ENCODE measurements at places on chromosomes 11 and 22. TPM values are rescaled to one million over a fixed set of nuclear protein-coding genes. Genes with fewer than 3 reads are reported as not detected.

FDX1 gene
- total RNA-seq = 5.9 TPM

APOA5 gene
- total RNA-seq = not detected

TMEM121B gene
- total RNA-seq = 0.25 TPM

IGLL5 gene
- not detected for total RNA-seq

RBMXL2 gene
- not detected for total RNA-seq

GRAMD1B gene
- 5.5 TPM for total RNA-seq

HBG1 gene
- total RNA-seq = not detected

All from dermis microvascular lymphatic vessel endothelial cell (primary cell).